Natural killer cell (primary cell): ENCODE measurements at places on chromosomes 4 and X.

- peak; percentile 73 for DNase-seq
Measured at GRCh38 chr4:8221476-8221875, 22.4 kb downstream of the SH3TC1 start.

DNA sequence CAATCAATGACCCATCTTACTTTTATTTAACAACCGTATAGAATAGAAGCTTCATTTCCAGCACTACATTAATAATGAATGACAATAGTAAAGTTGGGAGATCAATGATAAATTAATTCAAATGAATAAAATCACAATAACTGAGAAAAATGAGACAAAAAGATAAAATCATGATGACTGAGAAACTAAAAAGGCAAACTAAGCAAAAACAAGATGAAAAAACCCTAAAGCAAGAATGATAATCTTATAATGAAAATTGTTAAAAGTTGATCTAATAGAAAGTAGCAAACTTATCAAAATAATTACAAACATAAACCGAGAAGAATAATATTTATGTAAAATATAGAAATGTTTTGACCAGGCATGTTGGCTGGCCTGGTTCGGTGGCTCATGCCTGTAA, 130.4 kb upstream of the INPP4B start:
- DNase-seq: no peak

GRCh38 chr4:152097371-152097770, 336.6 kb upstream of the GATB start:
- DNase-seq: no peak

DNA sequence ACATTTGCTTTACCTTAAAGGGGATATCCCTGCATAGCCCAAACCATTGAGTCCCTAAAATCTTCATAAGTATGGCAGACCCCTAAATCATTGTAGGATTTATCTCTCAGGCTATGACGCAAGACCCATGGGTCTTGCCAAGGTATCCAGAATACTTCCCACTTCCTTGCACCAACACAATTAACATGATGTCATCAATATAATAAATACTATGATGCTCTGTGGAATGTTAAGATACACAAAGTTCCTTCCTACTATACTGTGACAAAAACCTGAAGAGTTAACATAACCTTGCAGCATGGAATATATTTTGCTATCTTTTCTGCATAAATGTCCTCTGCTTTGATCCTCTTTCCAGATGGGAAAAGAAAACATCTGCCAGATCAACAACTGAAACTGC, 49.9 kb upstream of the TMEM184C start:
- no peak for DNase-seq
